ENCODE measurements at places on chromosomes 7 and 10. TPM values are rescaled to one million over a fixed set of nuclear protein-coding genes. Genes with fewer than 3 reads are reported as not detected.

- no peak for DNase-seq
Observed at GRCh38 chr7:151871904-151872303, 5.0 kb downstream of the PRKAG2 start.

DNA sequence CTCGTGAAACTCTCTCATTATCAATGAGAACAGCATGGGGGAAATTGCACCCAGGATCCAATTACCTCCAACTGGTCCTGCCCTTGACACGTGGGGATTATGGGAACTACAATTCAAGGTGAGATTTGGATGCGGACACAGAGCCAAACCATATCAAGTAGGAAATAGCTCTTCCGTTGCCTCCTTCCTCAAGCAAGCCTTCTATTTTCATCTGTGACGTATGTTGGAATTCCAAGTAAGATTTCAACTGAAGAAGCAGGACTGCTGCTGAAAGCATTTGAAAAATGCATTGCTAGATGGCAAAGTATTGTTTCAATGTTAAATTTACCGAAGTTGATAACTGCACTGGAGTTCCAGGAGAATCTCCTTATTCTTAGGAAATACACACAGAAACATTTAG lies 178.1 kb upstream of the GALNT17 start:
- DNase-seq, result no peak

GRCh38 chr10:129058664-129059155 lies 408.3 kb upstream of the MGMT start:
- DNase-seq, result no peak

DNA sequence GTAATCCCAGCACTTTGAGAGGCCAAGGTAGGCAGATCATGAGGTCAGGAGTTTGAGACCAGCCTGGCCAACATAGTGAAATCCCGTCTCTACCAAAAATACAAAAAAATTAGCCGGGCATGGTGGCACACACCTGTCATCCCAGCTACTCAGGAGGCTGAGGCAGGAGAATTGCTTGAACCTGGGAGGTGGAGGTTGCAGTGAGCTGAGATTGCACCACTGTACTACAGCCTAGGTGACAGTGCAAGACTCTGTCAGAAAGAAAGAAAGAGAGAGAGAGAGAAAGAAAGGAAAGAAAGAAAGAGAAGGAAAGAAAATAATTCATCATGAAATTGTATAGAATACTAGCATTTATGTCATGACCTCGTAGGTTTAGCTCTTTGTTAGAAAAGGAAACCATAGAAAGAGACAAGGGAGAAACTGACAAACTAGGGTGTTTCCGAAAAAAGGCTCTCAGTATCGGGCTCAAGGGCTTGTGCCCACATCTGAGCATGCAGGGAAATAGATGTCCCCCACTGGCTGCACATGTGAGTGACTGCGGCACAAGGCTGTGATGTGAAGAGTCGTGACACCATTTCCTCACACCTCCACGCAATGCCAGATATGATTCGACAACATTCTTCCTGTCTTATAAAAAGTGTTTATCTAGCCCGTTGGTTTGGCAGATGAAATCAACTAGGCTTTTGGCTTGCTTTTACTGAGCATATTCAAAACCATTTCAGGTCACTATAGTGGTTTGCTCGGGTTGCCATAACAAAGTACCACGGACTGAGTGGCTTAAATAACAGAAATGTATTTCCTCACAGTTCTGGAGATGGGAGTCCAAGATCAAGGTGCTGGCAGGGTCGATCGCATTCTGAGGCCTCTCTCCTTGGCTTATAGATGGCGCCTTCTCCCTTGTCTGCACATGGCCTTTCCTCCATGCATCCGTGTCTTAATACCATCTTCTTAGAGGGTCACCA lies 2.0 kb downstream of the SRGN start:
- peak; percentile 95 for DNase-seq

DNA sequence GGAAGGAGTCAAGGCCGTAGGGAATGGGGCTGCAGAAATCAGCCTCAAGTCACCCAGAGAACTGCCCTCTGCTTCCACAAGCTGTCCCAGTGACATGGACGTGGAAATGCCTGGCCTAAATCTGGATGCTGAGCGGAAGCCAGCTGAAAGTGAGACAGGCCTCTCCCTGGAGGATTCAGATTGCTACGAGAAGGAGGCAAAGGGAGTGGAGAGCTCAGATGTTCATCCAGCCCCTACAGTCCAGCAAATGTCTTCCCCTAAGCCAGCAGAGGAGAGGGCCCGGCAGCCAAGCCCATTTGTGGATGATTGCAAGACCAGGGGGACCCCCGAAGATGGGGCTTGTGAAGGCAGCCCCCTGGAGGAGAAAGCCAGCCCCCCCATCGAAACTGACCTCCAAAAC lies 50.2 kb upstream of the PDCD4 start:
- DNase-seq, result no peak

- DNase-seq, result peak; percentile 67
Observed at GRCh38 chr7:22675917-22676343, 51.1 kb upstream of the IL6 start.

DNA sequence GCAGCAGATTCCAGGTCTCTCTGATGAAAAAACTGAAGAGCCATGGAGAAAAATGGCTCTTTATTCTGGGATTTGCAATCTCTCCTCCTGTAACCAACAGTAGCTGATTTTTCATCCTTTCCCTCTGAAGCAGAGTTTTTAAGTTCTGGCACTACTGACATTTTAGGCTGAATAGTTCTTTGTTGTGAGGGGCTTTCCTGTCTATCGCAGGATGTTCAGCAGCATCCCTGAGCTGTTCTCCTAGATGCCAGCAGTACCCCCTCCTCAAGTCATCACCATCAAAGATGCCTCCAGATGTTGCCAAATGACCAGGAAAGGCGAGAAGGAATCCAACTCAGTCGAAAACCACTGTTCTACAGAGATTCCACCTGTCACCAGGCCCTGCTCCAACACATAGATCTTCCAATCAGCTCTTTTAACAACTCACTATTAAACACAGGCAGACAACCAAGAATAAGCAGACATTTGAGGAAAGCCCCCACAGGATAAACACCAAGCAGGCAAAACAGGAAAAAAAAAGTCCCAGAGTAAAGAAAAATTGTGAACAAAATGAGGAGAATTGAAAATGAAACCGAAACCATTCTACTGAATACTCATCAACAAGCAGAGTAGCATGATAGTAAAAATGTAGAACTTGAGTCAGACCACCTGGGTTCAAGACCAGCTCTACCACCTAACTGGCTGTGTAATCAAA lies 124.8 kb downstream of the MPP7 start:
- DNase-seq, result peak; percentile 60

The PSMA2 gene
- total RNA-seq, result 48.3 TPM

The CEP55 gene
- total RNA-seq, result 0.50 TPM

The PLEKHS1 gene
- 0.14 TPM for total RNA-seq

The CYP51A1 gene
- total RNA-seq, result 49.3 TPM

All from natural killer cell (primary cell).